ENCODE measurements at places on chromosomes 11 and 22.

GRCh38 chr11:42315267-42315666 is 855.8 kb upstream of the LRRC4C start:
- no peak for DNase-seq

DNA sequence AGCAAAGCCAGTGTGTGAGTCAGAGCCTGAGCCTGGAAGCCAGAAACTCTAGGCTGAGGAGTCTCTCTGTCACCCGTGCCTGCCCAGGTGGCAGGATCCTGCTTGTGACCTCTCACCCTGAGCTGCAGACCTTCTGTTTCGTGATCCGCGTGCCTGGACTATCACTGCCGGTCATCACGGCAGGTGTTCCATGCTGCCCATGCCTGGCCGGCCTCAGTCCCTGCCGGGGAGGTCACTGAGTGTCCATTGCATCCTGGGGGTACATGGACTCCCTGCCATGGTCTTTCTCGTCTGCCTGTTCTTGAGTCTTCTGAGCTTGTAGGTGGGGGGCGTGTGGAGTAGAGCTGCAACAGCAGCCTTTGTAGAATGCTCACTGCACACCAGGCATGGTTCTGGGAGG is 1032.4 kb downstream of the TBC1D22A start:
- DNase-seq = no peak

DNA sequence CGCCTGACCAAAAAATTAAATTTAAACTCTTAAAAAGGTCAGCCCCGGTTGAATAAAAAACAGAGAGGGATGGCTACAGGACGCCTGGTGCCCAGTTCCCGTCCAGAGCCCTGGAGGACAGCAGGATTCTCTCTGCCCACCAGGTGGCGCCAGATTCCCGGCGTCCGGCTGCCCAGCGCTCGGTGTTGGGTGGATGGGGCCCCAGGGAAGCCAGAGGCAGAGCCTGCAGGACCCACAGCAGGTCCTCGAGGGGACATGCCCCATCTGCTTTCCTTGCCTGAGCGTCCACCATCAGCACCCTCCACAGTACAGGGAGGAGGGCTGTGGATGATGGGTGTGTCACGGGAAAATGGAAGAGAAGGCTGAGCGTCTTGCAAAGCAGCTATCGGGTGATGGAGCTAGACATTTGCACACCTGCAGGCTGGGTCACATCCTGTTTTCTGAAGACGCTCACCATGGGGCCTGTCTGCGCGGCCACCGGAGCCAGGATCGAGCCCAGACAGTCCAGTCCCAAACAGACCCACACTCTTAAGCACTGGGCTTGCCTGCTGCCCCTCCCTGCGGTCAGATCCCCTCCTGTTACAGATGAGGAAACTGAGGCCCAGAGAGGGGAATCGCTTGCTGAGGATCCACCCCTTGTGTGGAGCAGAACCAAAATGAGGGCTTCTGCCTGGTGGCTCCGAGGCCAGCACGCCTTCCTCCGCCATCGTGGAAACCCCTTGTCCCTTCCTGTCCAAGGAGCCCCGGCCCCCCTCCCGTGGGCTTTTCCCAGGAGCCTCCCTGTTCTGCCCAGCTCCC is 18.5 kb upstream of the CBX7 start:
- DNase-seq = peak; percentile 91

GRCh38 chr11:18790883-18791206 is 753 bp downstream of the PTPN5 start:
- DNase-seq = no peak

DNA sequence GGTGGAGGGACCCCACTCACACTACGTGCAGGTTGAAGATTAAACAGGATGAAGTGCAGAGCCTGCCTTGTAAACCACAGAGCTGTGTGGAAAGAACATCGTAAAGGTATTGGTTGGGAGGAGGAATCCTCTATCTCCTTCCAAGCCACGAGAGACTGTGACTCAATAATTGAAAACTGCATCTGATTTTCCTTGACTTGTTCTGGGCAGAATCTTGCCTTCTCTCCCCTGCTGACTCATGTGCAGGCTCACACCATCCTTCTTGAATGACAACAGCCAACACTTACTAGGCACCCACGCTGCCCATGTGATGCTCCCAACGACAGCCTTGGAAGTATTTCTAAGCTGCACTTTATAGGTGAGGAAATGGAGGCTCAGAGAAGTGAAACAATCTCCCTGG is 563.0 kb downstream of the MIAT start:
- DNase-seq = peak; percentile 67

All from adipocyte (in vitro differentiated cells).